ENCODE measurements at places on chromosomes 3 and 15.

- no peak for DNase-seq
These were observed 119.4 kb upstream of the SAMMSON start for GRCh38 chr3:69880069-69880640.

DNA sequence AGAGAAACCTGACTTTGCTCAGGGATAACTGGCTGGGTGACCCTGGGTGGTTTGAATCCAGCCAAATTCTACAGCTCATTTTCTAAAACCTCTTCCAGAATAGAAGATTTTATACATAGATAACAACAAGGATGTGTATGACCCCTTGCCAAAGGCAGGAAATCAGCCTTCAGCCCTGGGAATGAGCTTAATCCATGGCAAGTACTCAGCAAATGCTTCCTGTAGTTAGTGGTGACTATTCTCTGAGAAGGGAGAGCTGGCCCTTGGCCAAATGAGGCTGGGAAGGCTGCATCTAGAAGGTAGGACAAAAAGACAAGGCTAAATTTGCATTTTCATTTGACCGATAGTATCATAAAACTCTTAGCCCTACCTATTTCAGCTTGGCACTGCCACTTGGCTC, 4.6 kb upstream of the HACD3 start:
- DNase-seq: no peak

DNA sequence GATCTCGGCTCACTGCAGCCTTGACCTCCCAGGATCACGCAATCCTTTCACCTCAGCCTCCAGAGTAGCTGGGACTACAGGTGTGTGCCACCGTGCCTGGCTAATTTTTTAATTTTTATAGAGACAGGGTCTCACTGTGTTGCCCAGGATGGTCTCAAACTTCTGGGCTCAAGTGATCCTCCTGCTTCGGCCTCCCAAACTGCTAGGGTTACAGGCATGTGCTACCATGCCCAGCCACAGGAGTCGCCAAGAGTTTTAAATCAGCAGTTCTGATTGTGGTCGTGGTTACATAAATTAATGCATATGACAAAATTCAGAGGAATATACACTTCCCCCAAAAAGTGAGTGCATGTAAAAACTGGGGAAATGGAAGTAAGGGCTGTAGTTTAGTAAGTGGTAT, 32.9 kb downstream of the MEGF11 start:
- no peak for DNase-seq

GRCh38 chr3:159816512-159816911, 172.1 kb upstream of the IL12A start:
- no peak for DNase-seq

All from activated CD4-positive, alpha-beta T cell treated with anti-CD3 and anti-CD28 coated beads, Interleukin-2, amount 50 U/mL, for 4 hours (primary cell).